Cortex of kidney (tissue), 1 donor: ENCODE measurements at places on chromosomes 16 and 17.

DNA sequence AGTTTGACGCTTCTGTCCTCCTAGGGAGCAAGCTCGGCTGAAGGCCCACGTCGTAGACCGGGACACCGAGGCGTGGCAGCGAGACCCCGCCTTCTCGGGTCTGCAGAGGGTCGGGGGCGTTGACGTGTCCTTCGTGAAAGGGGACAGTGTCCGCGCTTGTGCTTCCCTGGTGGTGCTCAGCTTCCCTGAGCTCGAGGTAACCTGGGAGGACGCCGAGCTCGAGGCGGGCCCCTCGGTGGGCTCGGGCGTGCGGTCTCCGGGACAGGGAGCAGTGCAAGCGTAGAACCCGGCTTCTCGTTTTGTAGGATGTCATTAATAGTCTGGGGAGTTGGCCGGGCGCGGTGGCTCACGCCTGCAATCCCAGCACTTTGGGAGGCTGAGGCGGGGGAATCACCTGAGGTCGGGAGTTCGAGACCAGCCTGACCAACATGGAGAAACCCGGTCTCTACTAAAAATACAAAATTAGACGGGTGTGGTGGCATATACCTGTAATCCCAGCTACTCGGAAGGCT is 715 bp downstream of the ENDOV start:
- DNase-seq, result no peak

- DNase-seq, result no peak
Measured at GRCh38 chr16:27235938-27236245, 32.6 kb downstream of the KDM8 start.

GRCh38 chr16:535446-536405 is 8.2 kb downstream of the CAPN15 start:
- DNase-seq, result no peak

- no peak for DNase-seq
Measured at GRCh38 chr17:44268709-44269534, 987 bp upstream of the SLC4A1 start.

DNA sequence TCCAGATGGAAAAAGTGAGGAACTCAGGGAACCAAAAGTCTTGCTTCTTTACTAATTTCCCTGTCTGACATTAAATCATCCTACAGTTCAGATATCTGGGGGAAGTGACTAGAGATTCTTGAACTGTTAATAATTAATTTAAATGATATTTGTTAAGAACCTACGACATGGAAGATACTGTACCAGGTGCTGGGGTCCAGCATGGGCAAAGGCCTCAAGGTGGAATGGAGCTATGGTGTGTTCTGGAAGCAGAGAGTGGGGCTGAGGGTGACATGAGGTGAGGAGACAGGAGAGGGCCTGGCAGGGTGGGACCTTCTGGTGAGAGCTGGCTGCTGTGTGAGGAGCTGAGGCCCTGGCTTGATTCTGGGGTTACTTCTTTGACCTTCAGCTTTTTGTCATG is 6.0 kb upstream of the CCL2 start:
- DNase-seq, result no peak

- no peak for DNase-seq
Measured at GRCh38 chr17:74435775-74436359, 4.0 kb downstream of the GPRC5C start.

- DNase-seq, result no peak
Measured at GRCh38 chr17:882827-883585, 96.6 kb downstream of the NXN start.

GRCh38 chr16:30941600-30942425 is 7.1 kb upstream of the ORAI3 start:
- DNase-seq, result no peak

DNA sequence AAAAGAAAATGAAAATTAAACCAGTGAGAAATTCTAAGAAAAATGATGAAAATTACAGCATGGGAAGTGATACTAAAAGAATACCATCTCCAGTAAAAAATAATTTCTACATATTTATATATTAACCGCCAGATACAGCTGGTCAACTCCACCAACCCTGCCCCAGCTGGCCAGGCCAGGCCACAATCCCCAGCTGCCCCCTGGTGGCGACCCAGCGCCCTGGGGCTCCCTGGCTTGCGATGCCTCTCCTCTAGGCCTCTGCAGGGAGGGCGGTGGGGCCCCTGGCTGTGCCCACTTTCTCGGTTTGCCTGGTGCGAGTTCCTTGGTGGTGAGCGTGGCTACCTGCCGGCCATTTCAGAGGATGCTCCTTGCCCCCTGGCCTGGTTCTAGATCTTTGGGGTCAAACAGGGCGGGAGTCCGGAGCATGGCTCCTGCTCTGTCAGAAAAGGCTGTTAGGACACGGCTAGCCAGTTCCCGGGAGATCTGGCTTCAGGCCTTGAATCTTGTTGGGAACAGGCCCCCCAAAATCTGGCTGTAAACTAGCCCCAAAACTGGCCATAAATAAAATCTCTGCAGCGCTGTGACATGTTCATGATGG is 14.5 kb downstream of the GLIS2 start:
- DNase-seq, result no peak
